Activated CD4-positive, alpha-beta T cell treated with anti-CD3 and anti-CD28 coated beads, Interleukin-2, amount 50 U/mL, for 16 hours (primary cell): ENCODE measurements at places on chromosomes 7 and 10.

GRCh38 chr7:148584154-148584827, 6.3 kb upstream of the C7orf33 start:
- DNase-seq, result peak; percentile 83

GRCh38 chr10:58661336-58661735, 148.7 kb downstream of the BICC1 start:
- DNase-seq, result no peak

GRCh38 chr10:103580430-103580829, 86.9 kb downstream of the NEURL1 start:
- no peak for DNase-seq

DNA sequence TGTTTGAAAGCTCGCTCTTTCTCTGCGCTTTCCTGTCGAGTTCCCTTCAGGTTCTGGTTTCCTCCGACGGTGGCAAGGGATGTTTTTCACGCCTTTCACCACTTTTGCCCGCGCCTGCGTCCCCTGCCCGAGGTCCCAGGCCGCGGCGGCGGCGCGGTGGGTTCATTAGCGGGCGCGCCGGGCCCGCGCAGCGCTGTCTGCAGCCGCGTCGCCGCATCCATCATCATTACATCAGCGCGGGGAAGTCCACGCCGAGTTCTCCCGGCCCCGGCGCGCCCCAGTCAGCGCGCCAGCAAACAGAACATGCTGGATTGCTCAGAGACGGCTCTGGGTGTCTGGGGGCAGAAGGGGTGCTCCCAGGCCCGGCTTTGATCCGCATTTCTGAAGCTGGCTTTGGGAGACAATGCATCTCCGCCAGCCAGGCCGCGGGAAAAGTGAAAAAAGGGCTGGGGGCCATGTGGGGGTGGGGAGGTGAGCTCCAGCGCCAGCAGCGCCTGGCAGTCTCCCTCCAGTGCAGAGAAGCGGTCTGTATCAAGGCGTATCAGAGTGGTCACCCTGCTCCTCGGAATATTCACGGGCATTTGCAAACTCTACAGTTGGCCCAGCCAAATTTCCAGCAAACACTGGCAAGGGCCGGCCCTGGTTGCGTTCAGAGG, 8.9 kb downstream of the GLI3 start:
- no peak for DNase-seq

DNA sequence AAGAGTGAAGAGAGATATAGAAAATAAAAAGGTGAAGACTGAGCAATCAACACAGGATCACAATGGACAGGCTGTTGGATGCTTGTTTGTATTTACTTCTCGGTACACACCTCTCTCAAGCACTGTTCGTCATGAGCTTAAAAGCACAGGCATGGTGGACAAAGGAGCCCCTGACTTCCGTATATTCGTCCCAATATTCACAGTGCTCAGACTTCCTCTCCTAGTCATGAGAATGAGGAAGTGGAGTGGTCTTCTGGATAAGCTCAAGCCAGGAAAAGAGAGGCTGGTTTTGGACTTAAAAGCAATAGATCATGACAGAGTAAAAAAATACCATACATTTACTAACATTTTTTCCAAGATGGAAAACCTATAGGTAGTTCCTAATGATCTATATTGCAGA, 172.5 kb downstream of the SORCS1 start:
- no peak for DNase-seq

GRCh38 chr7:2811476-2812113, 32.5 kb downstream of the GNA12 start:
- DNase-seq, result no peak

- no peak for DNase-seq
Measured at GRCh38 chr7:95342642-95343307, 18.4 kb upstream of the PON1 start.

GRCh38 chr10:71067098-71067740, 145.2 kb upstream of the UNC5B start:
- DNase-seq, result no peak
